Stimulated activated CD4-positive, alpha-beta T cell treated with anti-CD3 and anti-CD28 coated beads, Interleukin-4, amount 100 ng/mL, for 24 hours (primary cell): ENCODE measurements at places on chromosomes 3 and 15.
A peak's percentile ranks its signal among the peaks of the same experiment; 100 is the strongest.

DNA sequence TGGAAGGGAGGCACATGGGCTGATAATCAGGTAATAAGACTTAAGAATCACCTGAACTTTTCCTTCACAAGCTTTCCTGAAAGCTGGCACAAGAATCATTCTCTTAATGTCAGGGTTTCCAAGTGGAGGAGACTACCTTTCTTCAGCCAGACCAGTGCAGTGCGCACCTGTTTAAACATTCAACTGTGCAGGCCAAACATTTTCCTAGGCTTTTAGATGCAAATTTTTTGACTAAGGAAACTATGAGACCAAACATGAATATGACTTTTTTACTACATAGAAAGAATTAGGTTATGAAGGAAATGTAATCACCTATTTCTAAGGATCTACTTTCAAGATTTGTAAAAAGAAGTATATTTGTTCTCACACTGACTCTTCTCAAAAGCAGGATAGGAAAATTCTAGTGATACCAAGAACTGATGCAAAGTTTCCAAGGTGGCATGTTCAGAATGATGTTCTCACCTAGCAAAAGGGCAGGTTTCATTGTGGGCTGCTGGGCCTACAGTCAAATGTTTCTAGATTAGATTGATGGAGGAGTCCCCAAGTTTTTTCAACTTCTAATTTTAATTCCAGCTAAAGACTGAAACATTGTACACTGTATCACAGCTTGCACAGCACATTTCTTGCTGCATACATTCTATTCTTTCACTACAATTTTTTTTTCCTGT lies 339.1 kb downstream of the TIGIT start:
- peak; percentile 18 for DNase-seq

DNA sequence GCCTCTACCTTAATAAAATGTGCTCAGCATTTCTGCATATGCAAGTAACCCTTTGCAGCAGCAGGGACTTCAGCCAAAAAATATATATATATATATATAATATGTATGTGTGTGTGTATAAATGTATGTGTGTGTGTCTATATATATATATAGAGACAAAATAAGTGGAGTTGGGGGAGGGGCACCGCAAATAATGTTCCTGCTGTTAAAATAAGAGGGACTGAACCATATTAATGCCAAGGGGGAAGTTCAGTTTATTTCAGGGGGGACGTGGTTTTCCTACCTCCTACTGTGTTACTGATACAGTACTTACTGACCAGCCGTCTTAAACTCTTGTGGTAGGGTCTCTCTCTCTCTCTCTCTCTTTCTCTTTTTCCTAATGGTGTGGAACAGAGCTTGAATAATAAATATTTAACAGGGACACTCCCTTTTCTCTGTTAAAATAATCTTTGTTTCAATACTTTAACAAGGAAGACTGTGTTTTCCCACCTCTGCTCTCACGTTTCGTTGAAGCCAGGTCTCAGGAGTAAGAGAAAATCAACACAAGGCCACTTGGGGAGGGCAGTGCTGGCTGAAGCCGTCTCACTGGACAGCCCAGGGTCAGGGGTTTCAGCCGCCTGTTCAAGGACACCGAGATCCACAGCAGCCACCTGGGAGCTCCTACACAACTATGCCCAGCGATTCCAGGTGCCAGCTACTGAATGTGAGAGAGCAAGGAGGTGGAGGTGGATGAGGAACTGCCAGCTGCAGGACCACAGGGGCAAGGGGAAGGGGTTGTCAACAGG lies 42.8 kb upstream of the ADAMTSL3 start:
- DNase-seq = no peak

DNA sequence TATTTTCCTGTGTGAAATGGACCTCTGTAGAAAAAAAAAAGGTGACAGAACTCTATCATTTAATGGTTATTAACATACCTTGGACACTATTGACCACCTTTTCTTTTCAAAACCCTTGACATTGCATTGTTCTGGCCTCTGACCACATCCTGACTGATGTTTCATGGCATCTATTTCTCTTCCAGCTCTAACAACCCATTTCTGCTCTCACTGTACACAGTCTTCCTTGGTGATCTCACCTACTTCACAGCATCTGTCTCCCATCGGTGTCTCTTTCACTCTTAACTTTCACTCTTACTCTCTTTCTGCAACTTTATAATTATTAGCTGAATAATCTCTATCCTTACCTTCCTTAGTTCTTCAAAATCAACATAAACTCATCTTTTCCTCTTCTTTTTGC lies 217.4 kb upstream of the CD96 start:
- no peak for DNase-seq

DNA sequence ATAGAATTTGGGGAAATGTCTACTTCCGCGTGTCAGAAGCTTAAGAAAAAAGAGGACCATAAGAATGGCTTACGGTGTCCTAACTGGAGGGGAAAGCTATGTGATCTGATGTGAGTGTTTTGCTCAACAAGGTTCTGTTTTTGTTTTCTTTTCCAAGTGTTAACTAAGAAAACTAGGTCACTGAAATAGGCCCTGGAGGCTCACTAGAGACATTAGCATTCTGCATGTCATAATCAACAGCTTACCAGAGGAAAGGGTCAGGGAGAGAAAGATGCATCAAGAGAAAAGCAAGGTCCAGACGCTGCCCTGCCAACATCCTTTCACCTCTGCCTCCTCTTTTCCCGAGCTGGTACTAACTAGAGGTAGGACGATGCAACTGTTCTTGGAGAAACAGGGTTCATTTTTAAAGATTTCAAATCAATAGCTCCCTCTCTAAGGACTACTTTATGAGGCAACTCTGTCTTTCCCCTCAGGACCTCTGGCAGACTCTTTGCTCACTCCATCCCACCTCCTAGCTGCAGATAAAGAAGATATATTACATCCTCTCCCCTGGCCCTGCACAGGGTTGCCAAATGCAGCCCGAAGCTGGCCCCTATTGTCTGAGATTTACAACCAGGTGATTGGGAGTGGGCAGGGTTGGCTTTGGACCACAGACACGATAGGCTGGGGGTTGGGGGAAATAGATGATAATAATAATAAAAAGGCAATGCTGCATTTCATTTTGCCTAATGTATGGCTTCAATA lies 209.9 kb upstream of the SLC2A2 start:
- no peak for DNase-seq

- DNase-seq = no peak
Observed at GRCh38 chr3:58375254-58375653, 42.6 kb downstream of the PXK start.

- DNase-seq = no peak
Observed at GRCh38 chr15:82958638-82959037, 6.1 kb upstream of the HOMER2 start.
